ENCODE measurements at places on chromosomes 5 and 9. TPM values are rescaled to one million over a fixed set of nuclear protein-coding genes. Genes with fewer than 3 reads are reported as not detected.

GRCh38 chr9:34428325-34428958 is 29.9 kb downstream of the FAM219A start:
- no peak for DNase-seq

DNA sequence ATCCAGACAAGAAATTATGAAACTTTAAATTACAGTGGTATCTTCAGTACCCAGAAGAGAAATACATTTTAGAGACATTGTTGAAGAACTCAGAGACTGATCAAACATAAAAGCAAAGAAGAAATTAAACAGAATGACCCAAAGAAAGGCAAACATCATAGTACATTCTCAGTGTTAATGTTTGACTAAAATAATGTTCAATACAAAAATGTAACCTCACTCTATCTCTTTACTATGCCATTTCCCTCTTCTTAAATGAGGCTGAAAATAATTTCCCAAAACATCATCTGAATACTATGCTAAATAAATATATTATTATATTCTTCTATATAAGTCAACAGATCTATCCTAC is 22.8 kb downstream of the TMEM161B start:
- no peak for DNase-seq

- no peak for DNase-seq
Observed at GRCh38 chr5:170792878-170793277, 9.4 kb downstream of the GABRP start.

DNA sequence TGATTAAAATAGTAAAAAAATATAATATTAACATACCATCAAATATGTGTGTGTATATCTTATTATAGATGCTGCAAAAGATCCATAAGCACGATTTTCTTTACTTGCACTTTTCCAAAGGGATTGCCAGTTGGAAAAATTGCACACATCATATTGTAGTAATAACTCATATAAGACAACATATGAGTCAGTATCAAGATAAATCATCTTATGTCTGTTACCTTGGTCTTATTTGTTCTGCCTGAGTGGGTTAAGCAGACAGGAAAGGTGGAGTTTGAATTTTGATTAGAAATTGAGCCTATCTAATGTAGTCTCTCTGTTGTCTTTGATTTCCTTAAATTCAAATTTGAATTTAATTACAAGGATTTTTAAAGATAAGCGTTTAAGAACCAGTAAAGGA is 24.6 kb downstream of the LYSMD3 start:
- no peak for DNase-seq

- no peak for DNase-seq
Observed at GRCh38 chr5:137401946-137402345, 97.2 kb downstream of the SPOCK1 start.

The QSOX2 gene
- 7.2 TPM for polyA plus RNA-seq
